Neural crest cell (in vitro differentiated cells): ENCODE measurements at places on chromosomes 1 and 21. TPM values are rescaled to one million over a fixed set of nuclear protein-coding genes. Genes with fewer than 3 reads are reported as not detected.
A peak's percentile ranks its signal among the peaks of the same experiment; 100 is the strongest.

LENEP gene
- total RNA-seq: 1.9 and 2.5 TPM in 2 replicates

NBPF3 gene
- 18.5 and 19.2 TPM in 2 replicates for total RNA-seq

- H3K4me1 ChIP-seq: peaks cover 22% of the 10 kb centered on the region
- no peaks in the 10 kb centered on the region for H3K27me3 ChIP-seq
- H3K27ac ChIP-seq: no peak overlapping the region
Observed at GRCh38 chr1:8362701-8363101, 44.8 kb downstream of the SLC45A1 start.

GRCh38 chr1:179588425-179589024 lies 3.1 kb upstream of the TDRD5 start:
- H3K36me3 ChIP-seq: no peaks in the 10 kb centered on the region
- H3K27me3 ChIP-seq: peaks cover 38% of the 10 kb centered on the region
- H3K4me1 ChIP-seq: peaks cover 5% of the 10 kb centered on the region
- no peak for DNase-seq

- H3K4me3 ChIP-seq: no peak overlapping the region
- no peak for DNase-seq
- H3K27ac ChIP-seq: no peak overlapping the region
- no peaks in the 10 kb centered on the region for H3K27me3 ChIP-seq
- H3K36me3 ChIP-seq: no peaks in the 10 kb centered on the region
Observed at GRCh38 chr1:97093741-97094140, 372.2 kb downstream of the PTBP2 start.

TRNP1 gene
- total RNA-seq: 16.7 and 18.7 TPM in 2 replicates

- no peaks in the 10 kb centered on the region for H3K4me1 ChIP-seq
- H3K36me3 ChIP-seq: peaks cover 15% of the 10 kb centered on the region
- no peaks in the 10 kb centered on the region for H3K27me3 ChIP-seq
- no peak overlapping the region for H3K27ac ChIP-seq
Observed at GRCh38 chr1:51482881-51483280, 36.2 kb downstream of the EPS15 start.

GRCh38 chr21:32270748-32271147 lies 8.1 kb downstream of the MIS18A start:
- no peaks in the 10 kb centered on the region for H3K27me3 ChIP-seq
- H3K36me3 ChIP-seq: peaks cover 13% of the 10 kb centered on the region
- no peak overlapping the region for H3K27ac ChIP-seq
- no peaks in the 10 kb centered on the region for H3K4me1 ChIP-seq

DNA sequence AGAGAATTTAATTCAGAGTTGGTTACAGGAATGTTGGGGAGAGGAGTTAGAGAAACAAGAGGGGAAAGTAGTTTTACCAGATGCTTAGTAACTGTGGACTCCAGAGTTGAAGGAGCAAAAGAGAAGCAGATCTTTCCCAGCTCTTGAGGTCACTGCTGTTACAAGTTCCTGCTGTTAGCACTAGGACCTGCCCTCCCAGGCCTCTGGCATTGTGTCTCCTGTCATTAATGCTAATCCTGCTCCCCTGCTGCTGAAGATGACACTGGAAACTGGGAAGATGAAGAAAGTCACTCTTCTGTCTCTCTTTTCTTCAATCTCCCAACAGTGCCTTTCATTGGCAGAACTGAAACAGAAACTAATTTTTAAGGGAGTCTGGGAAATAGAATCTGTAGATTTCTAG lies 845.6 kb downstream of the ADGRL2 start:
- DNase-seq: no peak
- no peaks in the 10 kb centered on the region for H3K27me3 ChIP-seq
- H3K27ac ChIP-seq: peak overlapping the region; percentile 41
- H3K36me3 ChIP-seq: no peaks in the 10 kb centered on the region
- H3K4me3 ChIP-seq: no peak overlapping the region

NBPF4 gene
- total RNA-seq: not detected in 2 replicates

- no peak overlapping the region for H3K4me3 ChIP-seq
- no peak for DNase-seq
- H3K27me3 ChIP-seq: no peaks in the 10 kb centered on the region
- H3K27ac ChIP-seq: peak overlapping the region; percentile 27
- H3K36me3 ChIP-seq: no peaks in the 10 kb centered on the region
Observed at GRCh38 chr1:6351480-6352137, 42.0 kb downstream of the ACOT7 start.

DNA sequence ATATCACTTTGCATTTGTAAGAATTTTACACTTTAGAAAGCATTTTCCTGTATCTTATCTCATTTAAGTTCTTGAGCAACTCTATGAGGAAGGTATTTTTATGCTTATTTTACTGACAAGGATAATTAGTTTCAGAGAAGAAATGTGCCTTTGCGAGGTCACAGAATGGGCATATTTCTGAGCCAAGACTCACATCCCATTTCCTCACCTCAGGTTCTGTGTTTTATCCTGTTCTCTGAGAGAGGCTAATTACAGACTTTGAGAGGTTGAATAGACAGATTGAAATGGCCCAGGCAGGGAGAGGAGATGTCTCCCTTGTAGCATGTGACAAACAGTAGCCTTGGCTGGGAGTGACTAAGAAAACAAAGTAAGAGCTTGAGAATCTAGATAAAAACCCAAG lies 39.1 kb upstream of the ZC3H11B start:
- H3K4me1 ChIP-seq: peaks cover 10% of the 10 kb centered on the region
- DNase-seq: no peak
- no peak overlapping the region for H3K4me3 ChIP-seq
- no peak overlapping the region for H3K27ac ChIP-seq
- no peaks in the 10 kb centered on the region for H3K27me3 ChIP-seq
- peaks cover 8% of the 10 kb centered on the region for H3K36me3 ChIP-seq

- no peak for DNase-seq
- no peaks in the 10 kb centered on the region for H3K36me3 ChIP-seq
- peaks cover 12% of the 10 kb centered on the region for H3K4me1 ChIP-seq
- no peaks in the 10 kb centered on the region for H3K27me3 ChIP-seq
Observed at GRCh38 chr1:246161626-246162025, 345.5 kb downstream of the SMYD3 start.

GRCh38 chr1:205073511-205073910 lies 10.7 kb downstream of the TMEM81 start:
- H3K36me3 ChIP-seq: no peaks in the 10 kb centered on the region
- peaks cover 4% of the 10 kb centered on the region for H3K4me1 ChIP-seq
- no peaks in the 10 kb centered on the region for H3K27me3 ChIP-seq
- no peak for DNase-seq
- H3K4me3 ChIP-seq: no peak overlapping the region

AGT gene
- total RNA-seq: 0.16 and 0.26 TPM in 2 replicates

- no peaks in the 10 kb centered on the region for H3K27me3 ChIP-seq
- no peaks in the 10 kb centered on the region for H3K36me3 ChIP-seq
Observed at GRCh38 chr21:25296252-25296651, 311.0 kb downstream of the MRPL39 start.

GRCh38 chr21:23887725-23888306 lies 1719.5 kb downstream of the MRPL39 start:
- no peaks in the 10 kb centered on the region for H3K4me1 ChIP-seq
- no peaks in the 10 kb centered on the region for H3K36me3 ChIP-seq
- H3K27ac ChIP-seq: no peak overlapping the region

DNA sequence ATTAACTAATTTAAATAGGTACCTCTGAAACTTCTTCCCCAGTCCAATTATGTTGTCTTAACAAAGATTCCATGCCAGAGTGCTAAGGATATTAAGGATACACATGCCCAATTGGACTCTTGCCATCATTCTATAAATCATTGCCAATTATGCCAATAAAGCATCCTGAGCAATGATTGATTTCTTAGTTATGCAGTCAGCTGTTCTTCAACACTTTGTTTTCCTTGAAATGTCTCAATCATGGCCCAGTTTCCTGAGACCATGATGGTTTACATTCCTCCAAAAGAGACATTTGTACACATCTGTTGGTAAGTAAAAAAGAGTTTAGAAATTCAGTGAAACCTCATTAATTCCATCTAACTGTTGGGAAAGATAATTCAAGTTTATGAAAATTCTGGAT lies 180.4 kb upstream of the PKN2 start:
- no peaks in the 10 kb centered on the region for H3K27me3 ChIP-seq
- H3K4me1 ChIP-seq: no peaks in the 10 kb centered on the region
- H3K36me3 ChIP-seq: no peaks in the 10 kb centered on the region

DNA sequence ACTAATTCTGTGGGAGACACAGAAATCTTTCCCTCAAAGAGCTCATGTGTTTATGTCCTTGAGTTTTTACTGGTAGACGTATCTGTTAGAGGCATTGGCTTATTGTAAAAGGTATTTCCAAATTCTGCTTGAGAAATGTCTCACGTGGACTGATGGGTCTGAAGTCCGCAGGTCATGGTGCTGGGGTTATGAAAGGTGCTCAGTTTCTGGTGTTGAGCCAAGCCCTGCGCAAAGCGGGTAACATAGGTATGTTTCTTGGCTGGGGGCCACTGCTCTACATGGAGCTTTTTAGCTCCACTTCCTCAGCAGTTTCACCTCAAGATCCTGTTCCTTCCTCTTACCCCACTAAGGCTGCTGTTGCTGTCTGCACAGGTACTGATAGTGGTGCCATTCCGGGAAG lies 10.8 kb downstream of the UTP25 start:
- no peaks in the 10 kb centered on the region for H3K27me3 ChIP-seq
- no peak for DNase-seq
- H3K36me3 ChIP-seq: peaks cover 6% of the 10 kb centered on the region

HSD11B1 gene
- total RNA-seq: not detected in 2 replicates

MAEL gene
- total RNA-seq: 0.20 and 0.21 TPM in 2 replicates

ANKRD34A gene
- 0.49 and 1.2 TPM in 2 replicates for total RNA-seq

DNA sequence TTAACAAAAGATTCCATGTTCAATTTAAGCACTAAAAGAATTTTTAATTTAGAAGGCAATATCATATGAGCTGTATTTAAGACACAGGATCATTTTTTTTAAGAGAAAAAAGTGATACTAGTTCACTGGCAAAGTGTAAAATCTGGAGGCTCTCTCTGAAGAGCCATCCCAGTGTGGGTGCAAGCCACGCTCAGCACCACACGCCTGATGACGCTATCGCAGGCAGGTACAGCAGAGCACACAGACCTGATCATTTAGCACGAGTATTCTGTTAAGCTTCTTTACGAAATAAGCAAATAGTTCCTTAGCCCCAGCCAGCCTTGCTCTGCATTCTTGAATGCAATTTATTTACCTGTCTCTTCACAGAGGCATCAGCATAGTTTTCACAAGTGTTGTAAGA lies 198.6 kb downstream of the SIPA1L2 start:
- H3K27ac ChIP-seq: no peak overlapping the region
- peaks cover 32% of the 10 kb centered on the region for H3K4me1 ChIP-seq
- H3K4me3 ChIP-seq: no peak overlapping the region
- peaks cover 14% of the 10 kb centered on the region for H3K36me3 ChIP-seq
- DNase-seq: no peak

DMBX1 gene
- not detected in 2 replicates for total RNA-seq

GRCh38 chr1:11229203-11229602 lies 33.1 kb downstream of the MTOR start:
- DNase-seq: no peak
- H3K27me3 ChIP-seq: no peaks in the 10 kb centered on the region
- H3K4me3 ChIP-seq: no peak overlapping the region
- peaks cover 22% of the 10 kb centered on the region for H3K36me3 ChIP-seq

UBE2Q1 gene
- total RNA-seq: 89.9 and 94.3 TPM in 2 replicates

SELE gene
- not detected in 2 replicates for total RNA-seq

DNA sequence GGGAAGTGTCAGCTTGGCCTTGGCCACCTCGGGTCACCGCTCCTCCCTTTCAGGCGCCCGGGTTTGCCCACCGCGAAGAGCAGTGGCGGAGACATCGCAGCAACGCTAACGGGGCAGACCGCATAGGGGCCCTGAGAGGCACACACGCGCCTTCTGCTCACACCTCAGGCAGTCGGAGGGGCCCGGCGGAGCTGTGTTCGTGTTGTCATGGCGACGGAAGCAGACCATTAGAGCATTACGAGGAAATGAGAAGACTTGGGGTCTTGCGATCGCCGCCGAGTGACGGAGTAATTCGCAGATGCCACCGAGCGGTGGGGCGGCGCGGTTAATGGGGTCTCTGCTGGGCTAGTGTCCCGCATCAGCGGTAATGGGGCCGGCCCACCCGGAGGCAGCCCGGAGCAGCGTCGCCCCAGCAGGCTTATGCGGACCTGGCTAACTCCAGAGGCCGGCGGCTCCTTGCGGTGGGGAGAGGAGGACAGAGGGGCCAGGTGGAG lies 144.1 kb downstream of the TNR start:
- H3K27me3 ChIP-seq: peaks cover 30% of the 10 kb centered on the region
- H3K4me1 ChIP-seq: peaks cover 25% of the 10 kb centered on the region
- H3K27ac ChIP-seq: no peak overlapping the region
- H3K36me3 ChIP-seq: no peaks in the 10 kb centered on the region

DNA sequence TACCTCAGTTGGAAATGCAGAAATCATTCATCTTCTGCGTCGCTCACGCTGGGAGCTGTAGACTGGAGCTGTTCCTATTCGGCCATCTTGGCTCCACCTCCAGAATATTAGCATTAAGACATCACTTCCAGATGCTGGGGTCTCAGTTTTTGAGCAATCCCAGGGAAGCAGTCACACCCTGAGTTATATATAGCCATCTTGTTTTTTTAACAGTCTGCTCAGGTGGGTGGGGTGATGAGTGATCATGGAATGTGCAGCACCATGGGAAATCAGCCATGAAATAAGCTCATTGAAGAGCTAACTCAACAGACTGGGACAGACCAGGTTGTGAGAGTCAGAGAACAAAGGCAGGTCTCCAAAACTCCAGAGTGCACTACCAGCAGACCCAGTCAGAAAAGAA lies 27.0 kb upstream of the HMGB4 start:
- no peaks in the 10 kb centered on the region for H3K4me1 ChIP-seq
- no peak overlapping the region for H3K4me3 ChIP-seq
- DNase-seq: no peak
- H3K27ac ChIP-seq: no peak overlapping the region

GRCh38 chr1:243253926-243254232 lies 1.2 kb downstream of the CEP170 start:
- peaks cover 2% of the 10 kb centered on the region for H3K36me3 ChIP-seq
- peaks cover 42% of the 10 kb centered on the region for H3K4me1 ChIP-seq
- H3K27me3 ChIP-seq: no peaks in the 10 kb centered on the region
- DNase-seq: no peak

OR2W3 gene
- 0.75 and 0.96 TPM in 2 replicates for total RNA-seq

- H3K27ac ChIP-seq: no peak overlapping the region
- peaks cover 8% of the 10 kb centered on the region for H3K4me1 ChIP-seq
- H3K4me3 ChIP-seq: no peak overlapping the region
- no peaks in the 10 kb centered on the region for H3K27me3 ChIP-seq
- DNase-seq: no peak
Observed at GRCh38 chr1:101003012-101003650, 22.5 kb downstream of the DPH5 start.

DNA sequence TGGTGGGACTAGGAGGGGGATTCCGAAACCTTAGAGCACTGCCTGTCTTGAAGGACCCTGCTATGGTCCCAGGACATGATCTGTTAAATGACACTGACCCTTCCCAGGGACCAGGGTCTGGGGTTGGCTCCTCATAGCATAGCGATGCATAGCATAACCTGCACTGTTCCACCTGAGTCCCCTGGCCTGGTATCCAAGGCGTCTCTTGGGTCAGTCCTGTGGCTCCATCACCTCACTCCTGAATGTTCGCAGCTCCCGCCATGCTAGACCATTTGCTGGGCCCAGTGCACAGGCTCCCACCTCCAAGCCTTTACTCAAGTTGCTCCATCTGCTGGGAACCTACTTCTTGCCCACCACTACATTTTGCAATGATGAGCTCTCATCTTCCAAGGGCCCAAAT lies 39.0 kb upstream of the MAGOH start:
- DNase-seq: no peak
- no peak overlapping the region for H3K27ac ChIP-seq
- no peaks in the 10 kb centered on the region for H3K4me1 ChIP-seq
